NB4 (cell line): ENCODE measurements at places on chromosomes 7 and 10.
A peak's percentile ranks its signal among the peaks of the same experiment; 100 is the strongest.

- DNase-seq, result no peak
Observed at GRCh38 chr7:101691822-101692384, 62.8 kb upstream of the MYL10 start.

DNA sequence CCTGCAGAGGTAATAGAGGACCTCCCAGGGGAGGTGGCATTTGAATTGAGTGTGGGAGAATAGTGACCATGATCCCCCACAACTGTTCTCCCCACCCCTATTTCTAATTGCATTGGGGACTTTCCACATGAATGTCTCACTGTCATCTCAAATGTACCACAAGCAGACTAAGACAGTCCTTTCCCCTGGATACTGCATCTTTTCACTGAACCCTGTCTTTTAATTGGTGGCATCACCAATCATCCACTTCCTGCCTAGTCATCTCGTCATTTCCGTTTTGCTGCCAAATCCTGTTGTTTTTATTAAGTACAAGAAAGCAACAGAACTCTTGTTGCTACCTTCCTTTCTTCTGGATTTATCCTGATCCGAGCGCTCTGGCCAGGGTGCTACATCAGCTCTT lies 120.3 kb downstream of the NRP1 start:
- no peak for DNase-seq

GRCh38 chr7:76267107-76267893 lies 35.2 kb upstream of the HSPB1 start:
- DNase-seq, result no peak

GRCh38 chr10:5679606-5680005 lies 5.0 kb upstream of the TASOR2 start:
- no peak for DNase-seq

DNA sequence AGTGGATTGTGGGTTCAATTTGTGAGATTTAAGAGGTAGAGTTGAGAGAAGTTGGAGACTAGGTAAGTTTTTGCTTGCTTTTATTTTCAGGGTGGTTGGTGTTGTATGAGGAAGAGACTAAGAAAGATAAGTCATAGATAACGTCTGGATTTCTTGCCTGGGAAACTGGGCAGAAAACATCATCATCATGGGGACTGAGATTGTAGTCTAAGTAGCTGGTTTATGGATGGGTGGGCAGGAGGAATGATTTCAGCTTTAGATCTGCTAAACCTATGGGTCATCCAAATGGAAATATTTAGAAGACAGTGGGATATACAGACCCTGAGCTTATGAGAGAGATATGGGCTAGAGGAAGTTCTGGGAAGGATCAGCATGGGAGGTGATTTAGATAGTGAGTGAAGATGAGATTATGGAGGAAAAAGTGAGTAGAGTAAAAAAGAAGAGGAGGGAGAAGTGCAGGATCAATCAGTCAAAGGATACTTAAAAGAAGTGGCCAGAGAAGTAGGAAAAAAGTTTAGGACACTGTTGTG lies 169.8 kb downstream of the WNT2 start:
- no peak for DNase-seq

GRCh38 chr10:133249975-133250754 lies 12.5 kb downstream of the VENTX start:
- no peak for DNase-seq

DNA sequence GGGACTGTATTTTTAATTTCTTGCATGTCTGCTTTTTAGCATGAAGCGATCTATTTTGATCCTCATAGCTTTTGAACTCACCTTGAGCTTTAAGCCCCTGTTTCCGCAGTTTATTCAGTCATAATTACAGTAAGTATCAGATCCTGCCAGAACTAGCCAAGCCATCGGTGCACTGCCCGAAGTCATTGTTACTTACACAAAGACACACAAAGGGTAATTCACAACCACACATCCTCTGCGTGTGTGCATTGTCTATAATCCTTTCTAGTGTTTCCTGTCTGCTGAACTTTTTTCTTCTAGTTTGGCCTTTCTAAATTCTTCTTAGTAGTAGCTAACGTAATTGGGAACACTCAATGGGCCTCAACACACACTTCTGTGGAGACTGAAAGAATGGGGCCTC lies 133.0 kb downstream of the SFMBT2 start:
- no peak for DNase-seq

DNA sequence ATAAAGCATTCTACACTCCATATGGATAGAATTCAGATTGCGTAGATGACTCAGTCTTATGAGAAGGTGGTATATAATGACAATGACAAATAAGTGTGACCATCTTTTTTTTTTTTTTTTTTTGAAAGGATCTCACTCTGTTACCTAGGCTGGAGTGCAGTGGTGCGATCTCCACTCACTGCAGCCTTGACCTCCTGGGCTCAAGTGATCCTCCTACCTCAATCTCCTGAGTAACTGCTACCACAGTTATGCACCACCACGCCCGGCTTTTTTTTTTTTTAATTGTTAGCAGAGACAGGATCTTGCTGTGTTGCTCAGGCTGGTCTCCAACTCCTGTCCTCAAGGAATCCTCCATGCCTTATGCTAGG lies 43.2 kb upstream of the NRP1 start:
- no peak for DNase-seq

DNA sequence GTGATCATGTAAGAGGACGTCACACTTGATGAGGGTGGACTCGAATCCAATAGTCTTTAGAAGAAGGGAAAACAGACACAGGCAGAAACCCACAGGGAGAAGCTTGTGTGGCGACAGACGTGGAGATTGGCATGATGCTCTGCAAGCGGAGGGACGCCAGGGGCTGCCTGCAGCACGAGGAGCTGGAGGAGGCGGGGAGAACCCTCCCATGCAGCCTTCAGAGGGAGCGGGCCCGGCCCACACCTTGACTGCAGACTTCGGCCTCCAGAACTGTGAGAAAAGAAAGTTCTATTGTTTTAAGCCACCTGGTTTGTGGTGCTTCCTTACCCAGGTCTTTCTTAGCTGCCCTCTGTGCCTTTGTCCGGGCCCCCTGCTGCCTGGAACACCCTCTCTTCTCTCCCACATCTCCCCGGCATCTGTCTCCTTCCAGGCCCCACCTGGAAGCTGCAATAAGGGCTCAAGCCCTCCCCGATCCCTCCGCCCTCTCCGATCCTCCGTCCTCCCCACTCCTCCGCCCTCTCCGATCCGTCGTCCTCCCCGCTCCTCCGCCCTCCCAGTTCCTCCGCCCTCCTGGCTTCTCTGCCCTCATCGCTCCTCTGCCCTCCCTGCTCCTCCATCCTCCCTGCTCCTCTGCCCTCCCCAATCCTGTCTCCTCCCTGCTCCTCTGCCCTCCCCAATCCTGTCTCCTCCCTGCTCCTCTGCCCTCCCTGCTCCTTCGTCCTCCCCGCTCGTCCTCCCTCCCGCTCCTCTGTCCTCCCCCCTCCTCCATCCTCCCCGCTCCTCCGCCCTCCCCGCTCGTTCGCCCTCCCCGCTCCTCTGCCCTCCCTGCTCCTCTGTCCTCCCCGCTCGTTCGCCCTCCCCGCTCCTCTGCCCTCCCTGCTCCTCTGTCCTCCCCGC lies 17.4 kb upstream of the PRKAG2 start:
- no peak for DNase-seq

GRCh38 chr10:124595143-124595883 lies 133.7 kb downstream of the LHPP start:
- DNase-seq, result peak; percentile 57

DNA sequence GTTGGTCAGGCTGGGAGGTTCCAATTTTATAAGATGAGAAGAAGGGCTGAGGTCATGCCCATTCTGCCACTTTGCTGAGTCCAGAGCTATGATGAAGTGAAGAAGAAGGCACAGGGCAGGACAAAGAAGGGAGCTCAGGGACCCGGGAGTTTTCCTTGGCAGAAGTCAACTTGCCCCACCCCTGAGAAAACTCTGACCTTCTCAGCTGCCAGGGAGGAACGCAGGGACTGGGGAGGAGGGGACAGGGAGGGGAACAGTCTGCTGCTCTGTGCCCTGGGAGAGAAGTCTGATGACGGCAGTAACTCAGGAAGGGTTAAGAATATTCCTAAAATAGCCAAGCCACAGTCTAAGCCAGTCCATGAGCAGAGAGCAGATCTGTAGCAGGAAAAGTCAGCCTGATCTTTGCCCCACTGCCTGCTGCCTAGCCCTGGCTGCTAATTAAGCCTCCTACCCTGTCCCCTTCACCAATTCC lies 11.7 kb downstream of the ADIRF start:
- no peak for DNase-seq

DNA sequence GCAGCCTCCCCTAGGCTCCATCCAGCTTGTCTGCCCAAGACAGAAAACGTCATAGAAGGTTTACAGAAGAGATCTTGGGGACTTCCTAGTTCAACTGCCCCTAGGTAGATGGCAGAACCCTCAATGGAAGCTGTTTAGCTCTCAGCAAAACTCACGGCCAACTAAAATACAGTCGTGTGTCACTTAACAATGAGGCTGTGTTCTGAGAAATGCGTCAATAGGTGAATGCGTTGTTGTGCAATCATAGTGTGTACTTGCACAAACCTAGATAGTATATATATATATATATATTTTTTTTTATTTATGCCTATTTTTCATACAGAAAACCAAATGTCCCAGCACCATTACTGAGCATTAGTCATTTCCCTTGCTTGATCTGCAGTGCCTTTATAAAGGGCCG lies 100.4 kb upstream of the SH2B2 start:
- no peak for DNase-seq

- DNase-seq, result no peak
Observed at GRCh38 chr10:110661292-110661691, 17.2 kb downstream of the RBM20 start.

DNA sequence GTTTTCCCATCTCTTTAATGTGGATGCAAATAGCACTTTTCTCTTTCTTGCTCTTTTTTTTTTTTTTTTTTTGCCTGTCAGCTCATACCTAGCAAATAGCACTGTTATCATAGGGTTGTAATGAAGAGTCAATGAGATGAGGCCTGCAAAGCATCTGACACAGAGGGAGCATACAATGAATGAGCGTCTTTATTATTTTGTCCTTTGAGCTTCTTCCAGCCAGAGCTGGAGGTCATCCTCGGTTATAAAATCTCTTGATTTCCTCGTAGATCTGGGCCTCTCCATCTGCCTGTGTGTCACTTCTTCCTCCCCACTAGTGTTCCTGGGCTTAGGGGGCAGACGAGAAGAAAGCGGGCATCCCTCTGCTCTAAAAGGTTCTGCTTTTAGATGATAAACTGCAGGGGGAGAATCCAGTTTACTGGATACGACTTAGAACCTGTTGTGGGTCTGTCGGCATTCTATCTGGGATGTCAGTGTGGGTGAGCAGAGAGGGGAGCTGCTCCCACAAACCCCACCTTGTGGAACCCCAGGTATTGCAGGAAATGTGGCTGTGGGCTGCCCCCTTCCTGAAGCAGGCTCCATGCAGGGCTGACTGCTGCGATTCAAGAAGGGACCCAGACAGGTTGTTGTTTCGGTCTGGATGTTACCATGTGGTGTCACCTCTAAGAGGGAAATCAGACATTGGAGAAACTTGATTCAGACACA lies 135.8 kb upstream of the GPR26 start:
- no peak for DNase-seq

DNA sequence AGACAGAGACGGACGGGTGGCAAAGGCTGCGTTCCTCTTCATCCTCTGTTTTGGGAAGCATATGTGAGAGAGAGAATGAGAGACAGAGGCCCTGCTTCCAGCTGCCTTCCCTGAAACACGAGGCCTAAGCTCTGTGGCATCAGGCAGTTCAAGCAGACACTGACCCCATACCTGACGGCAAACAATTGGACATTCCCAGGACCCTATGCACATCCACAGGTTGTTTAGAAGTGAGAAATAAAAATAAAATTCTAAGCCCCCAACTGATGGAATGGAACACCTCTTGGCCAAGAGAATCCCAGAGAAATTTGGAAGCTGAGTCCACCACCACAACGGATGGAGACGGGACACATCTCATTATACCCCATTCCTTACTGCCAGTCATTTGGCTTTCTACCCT lies 105.3 kb downstream of the CPXM2 start:
- no peak for DNase-seq

GRCh38 chr10:23512355-23513058 lies 73.6 kb downstream of the OTUD1 start:
- peak; percentile 74 for DNase-seq

DNA sequence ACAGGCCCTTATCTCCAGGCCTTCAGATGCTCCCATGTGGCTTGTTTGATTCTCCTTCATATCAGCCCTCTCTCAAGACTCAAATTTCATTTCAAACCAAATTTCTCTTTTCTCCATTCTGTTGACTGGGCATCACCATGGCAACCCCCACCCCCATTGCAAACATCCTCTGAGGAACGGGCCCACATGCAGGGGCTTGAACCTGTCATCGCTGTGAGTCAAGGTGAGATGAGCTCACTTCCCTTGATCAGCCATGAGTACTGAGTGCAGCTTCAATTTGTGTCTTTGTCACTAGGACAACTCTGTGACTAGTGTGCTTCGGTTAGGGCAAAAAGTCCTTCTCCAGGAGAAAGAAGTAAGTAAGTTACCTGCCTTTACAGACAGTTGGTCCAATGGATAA lies 41.9 kb downstream of the CALML3 start:
- DNase-seq, result no peak

DNA sequence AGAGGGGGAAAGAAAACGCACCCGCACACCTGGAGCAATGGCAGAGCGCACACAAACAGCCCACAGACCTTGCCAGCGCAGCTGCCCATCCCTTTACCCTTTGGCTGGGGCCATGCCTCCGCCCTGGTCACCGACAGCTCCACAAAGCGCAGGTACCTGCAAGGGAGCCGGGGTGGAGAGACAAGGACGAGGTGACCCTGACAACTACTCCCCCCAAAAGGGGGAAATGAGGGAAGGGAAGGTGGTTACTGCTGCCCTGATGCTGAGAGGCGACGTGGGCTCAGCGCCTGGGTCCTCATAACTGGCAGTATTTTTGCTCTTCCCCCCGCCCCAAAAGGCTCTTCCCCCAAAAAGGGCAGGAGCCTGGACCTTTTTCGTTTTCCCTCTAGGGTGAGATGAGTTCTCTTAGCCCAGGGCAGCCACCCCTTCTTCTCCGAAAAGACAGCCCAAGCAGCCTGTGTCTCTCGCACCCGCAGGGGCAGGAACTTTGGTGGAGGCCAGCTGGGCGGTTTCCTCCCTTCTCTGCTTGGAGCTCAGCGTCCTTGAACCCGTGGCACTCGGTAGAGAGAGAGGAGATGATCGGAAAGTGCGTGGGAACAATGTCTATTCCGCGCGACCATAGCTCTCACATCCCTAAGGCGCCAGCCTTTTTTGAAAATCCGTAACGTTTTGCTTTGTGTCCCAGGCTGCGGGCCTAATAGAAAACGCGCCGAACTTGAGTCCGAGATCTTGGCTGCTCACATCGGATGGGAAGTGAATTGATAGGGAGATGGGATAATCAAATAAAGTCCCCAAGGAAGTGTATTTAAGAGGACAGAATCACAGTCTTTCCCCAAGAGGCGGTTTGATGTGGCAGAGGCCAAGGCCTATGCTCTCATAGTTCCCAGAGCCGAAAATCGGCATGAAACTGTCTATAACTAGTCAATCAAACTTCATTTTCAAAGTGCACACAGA lies 1.0 kb downstream of the NKX2-3 start:
- no peak for DNase-seq

DNA sequence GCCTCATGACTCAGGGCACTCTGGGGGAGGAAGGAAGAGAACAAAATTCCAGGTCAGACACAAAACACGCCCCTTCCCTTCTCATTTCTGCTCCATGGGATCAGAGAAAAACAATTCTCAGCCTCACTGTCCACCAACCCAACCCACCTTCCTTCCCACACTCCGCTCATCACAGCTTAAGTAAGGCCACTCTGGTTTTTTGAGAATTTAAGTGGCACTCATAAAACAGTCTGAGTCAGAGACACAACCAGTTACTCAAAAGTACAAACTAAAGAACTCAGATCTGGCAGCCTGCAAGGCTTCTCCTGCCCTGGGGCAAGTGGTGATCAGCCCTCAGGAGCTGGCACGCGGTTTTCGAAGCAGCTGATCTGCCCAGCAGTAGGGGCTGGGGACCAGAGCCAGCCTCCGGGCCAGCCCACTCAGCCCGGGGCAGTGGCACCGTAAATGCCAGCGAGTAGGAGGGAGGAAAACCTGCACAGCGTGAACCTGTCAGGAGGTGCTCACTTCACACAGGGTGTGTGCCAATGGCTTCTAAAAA lies 39.1 kb upstream of the ABLIM1 start:
- DNase-seq, result no peak
